GM12865 (cell line): ENCODE measurements at places on chromosomes 1 and 21.
A peak's percentile ranks its signal among the peaks of the same experiment; 100 is the strongest.

- DNase-seq = no peak
Measured at GRCh38 chr1:193558491-193559028, 372.1 kb upstream of the B3GALT2 start.

- no peak for DNase-seq
Measured at GRCh38 chr1:92855236-92855635, 23.4 kb downstream of the RPL5 start.

DNA sequence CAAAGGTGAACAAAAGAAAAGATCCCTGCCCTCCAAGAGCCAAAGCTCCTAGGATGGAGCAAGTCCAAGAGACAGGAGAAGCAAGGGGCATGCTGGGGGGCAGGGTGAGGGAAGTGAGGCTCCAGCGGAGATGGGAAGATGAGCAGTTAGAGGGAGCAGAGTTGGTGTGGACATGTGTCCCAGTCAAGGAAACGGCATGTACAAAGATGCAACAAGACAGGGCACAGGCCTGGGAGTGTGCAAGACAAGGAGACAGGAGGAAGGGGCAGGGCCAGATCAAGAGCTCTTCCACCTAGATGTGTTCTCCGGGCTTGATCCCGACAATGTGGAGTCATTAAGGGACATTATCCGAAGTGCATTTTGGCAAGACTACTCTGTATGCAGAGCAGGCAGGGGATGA is 82.1 kb downstream of the CAPZB start:
- DNase-seq = no peak

- DNase-seq = no peak
Measured at GRCh38 chr21:29571949-29572348, 273.2 kb downstream of the BACH1 start.

- DNase-seq = no peak
Measured at GRCh38 chr21:39630827-39631226, 18.1 kb downstream of the B3GALT5 start.

DNA sequence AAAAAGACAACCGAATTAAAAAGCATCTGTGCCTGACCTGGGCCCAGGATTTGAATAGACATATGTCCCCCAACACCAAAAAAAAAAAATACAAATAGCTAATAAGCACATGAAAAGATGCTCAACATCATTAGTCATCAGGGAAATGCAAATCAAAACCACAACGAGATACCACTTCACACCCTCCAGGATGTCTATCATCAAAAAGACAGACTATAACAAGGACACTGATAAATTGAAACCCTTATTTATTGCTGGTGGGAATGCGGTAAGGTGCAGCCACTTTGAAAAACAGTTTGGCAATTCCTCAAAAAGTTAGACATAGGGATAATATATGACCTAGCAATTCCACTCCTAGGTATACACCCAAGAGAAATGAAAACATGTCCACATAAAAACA is 72.3 kb upstream of the CAMK1G start:
- DNase-seq = no peak

DNA sequence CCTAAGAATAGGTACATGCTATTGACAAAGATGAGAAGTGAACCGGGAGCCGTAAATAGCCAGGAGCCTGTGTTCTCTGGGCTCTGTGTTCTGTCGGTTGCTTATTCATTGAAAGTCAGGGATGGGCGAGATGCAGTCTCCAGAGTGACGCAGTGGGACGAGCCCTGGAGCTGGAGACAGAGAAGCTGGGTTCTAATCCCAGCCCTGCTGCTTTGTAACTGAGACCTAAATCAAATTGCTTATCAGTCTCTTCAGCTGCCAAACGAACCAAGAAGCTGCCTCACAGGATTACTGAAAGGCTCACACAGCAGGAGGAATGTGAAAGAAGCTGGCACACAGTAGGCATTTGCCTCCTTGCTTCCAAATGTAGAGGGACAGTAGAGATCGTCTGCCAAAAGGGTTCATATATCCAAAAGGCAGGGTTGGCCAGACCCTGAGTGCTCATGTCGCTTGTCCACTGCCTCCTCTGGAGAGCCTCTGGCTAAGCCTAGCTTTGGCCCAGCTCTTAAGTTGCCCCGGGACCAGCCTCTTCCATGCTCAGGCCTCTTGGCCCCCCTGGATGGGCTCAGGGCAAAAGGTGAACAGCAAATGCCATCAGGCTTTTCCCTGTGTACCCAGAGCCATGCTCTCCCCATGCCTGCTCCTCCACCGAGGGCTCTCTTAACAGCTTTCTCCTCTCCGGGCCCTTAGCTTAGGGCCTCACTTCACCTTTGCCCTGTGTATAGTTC is 134.2 kb upstream of the IPO9 start:
- DNase-seq = no peak

DNA sequence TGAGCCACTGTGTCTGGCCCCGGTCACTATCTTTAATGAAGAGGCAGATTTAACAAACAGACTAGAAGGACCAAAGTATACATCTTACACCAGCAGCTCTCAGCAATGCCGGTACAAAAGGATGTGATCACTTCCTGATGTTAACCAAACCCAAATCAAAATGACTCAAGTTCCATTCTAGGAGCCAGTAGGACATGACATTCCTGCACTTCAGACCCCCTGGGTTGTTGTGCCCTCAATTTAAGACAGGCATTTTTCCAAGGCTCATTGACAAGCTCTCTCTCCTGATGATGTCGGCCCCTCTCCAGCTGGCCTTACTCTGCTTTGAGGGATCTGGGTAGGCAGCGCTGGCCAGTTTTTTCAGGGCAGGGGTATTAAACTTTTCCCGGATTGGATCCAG is 35.1 kb downstream of the YARS1 start:
- no peak for DNase-seq

GRCh38 chr1:9100471-9101043 is 28.3 kb downstream of the GPR157 start:
- DNase-seq = no peak

DNA sequence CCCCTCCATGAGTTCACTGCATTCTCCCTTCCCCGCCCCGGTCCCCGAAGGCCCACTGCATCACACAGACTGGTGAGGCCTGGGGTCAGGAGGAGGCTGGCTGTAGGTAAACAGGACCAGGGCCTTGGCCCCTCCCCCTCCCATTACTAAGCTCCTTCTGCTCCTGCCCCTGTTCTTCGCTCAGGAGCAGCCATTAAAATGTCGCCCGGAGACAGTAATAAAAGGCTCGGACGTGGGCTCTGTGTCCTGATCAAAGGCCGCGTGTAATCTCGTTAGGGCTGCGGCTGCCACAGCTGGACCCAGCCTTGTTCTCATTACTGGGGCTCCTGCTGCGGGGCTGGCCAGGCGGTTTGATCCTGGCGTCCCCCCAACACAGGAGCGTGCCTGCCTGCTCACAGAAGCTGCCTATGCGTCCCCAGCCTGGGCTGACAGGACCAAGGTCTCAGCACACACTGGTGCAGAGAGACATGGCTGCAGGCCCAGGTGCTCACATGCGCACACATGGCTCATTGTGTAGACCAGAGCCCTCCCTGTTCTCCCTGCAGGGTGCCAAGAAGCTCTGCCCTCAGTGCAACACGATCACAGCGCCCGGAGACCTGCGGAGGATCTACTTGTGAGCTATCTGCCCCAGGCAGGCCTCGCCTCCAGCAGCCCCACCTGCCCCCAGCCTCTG is 24.0 kb downstream of the TMEM53 start:
- no peak for DNase-seq

- no peak for DNase-seq
Measured at GRCh38 chr1:46461809-46462448, 27.7 kb upstream of the DMBX1 start.

DNA sequence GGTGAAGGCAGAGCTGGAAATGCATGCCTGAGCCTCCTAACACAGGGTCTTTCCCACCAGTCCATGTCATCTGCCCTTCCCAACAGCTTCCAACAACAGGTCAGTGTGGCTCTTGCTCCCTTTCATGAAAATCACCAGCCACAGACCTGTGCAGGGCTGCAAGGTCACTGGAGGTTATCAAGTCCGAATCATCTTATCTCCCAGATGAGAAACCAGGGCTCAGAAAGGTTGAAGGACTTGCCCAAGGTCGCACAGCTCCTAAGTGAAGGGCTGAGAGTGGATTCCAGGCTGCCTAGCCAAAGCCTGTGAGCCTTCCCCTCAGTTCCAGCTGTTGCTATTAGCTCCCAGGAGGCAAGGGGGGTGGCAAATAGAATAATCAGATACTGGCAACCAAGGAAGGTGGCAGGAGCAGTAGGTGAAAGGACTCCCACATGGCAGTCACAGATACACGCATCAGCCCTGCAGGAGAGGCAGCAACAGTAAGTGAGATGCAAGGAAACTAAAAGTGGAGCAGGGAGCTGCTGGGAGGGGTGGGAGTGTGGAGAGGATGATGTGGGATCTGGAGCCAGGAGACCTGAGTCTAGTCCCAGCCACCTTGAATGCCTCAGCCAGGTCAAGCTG is 74.2 kb downstream of the SSBP3 start:
- DNase-seq = no peak

GRCh38 chr1:30965924-30966599 is 57.5 kb upstream of the SDC3 start:
- no peak for DNase-seq

DNA sequence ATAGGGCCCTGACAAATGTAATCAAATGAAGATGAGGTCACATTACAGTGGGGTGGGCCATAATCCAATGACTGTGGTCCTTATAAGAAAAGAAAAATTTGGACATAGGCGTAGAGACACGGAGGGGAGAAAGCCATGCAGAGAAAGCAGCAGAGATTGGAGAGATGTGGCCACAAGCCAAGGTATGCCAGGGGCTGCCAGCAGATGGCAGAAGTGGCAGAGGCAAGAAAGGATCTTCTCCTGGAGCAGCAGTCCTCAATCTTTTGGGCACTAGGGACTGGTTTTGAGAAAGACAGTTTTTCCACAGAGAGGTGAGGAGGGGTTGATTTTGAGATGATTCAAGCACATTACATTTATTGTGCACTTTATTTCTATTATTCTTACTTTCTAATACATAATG is 355.1 kb downstream of the NPHP4 start:
- DNase-seq = peak; percentile 21

- peak; percentile 44 for DNase-seq
Measured at GRCh38 chr1:221783437-221783836, 41.5 kb upstream of the DUSP10 start.

DNA sequence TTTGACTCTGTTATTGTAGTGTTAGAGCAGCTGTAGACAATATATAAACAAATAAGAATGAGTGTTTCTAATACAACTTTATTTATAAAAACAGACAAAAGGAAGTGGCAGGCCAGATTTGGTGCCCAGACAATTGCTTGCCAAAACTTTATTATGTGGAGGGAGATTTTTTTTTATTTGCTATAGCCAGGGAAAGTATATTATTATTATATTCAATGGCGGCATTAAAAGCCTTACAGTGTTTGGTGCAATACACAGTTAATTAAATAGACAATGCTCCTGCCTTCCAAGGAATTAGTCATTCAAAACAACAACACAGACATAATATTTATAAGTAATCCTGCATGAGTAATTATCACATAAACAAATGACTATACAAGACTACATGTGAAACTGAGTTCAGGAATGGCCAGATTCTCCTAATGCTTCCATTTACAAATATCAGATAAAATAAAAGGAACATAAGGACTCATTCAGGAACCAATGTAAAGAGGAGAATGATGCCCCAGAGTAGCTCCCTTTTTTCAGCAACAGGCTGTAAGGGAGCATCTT is 10.6 kb upstream of the RC3H1 start:
- no peak for DNase-seq

GRCh38 chr21:24278711-24279110 is 1328.6 kb downstream of the MRPL39 start:
- DNase-seq = no peak
